ENCODE measurements at places on chromosomes 16 and 17.

DNA sequence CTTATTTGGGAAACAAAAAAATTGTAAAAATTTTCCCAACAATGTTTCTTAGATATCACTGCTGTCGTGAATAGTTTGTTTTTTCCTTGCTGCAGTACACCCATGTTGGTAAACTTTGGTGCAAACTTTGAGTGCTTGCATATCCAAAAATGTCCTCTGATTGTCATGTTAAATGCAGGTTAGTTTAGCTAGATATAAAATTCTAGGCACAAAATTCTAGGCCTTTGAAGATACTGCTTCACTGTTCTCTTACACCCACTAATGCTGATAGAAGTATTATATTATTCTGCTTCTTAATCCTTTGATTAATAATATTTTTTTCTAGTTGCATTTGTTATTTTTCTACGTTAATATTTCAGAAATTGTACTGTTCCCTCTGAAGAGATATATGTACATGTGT lies 16.1 kb downstream of the TOM1L1 start:
- no peak for DNase-seq

DNA sequence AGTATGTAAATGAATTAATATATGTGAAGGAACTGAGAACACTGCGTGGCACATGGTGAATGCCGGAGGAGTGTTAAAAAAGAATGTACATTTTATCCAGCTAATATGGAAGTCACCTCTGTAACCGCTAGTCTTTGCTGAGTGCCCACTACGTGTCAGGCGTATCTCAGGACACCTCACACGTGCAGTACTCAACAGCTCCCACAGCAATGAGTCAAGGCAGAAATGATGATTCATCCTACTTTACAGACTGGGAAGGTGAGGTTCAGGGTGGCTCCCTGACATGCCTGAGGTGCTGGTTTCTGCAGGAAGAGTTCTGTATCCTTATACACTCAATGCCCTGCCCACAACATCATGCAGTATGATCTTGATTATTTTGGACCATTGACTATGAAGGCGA lies 487.0 kb downstream of the HAPSTR1 start:
- no peak for DNase-seq

- no peak for DNase-seq
These were observed 4.0 kb upstream of the HSBP1 start for GRCh38 chr16:83803811-83804210.

DNA sequence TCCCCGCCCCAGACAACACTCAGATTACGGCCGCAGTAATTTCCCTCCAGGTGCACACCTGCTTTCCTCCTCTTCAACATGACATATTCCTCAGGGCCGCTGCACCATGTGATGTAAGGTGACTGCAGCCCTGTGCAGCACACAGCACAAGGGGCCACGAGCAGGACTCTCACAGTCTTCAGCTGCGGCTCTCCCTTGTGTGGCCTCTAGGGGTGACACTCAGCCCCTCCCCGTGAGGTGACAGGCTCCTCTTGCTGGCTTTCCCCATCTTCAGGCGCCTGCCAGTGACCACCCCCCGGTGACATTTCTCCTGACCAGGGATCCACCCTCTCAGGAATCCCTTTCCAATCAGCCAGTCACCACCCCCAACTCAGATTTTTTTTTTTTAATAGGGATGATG lies 31.3 kb upstream of the ABCC3 start:
- DNase-seq, result no peak

All from stimulated activated naive CD4-positive, alpha-beta T cell (primary cell).